ENCODE measurements at places on chromosomes 12 and 14. TPM values are rescaled to one million over a fixed set of nuclear protein-coding genes. Genes with fewer than 3 reads are reported as not detected.

DNA sequence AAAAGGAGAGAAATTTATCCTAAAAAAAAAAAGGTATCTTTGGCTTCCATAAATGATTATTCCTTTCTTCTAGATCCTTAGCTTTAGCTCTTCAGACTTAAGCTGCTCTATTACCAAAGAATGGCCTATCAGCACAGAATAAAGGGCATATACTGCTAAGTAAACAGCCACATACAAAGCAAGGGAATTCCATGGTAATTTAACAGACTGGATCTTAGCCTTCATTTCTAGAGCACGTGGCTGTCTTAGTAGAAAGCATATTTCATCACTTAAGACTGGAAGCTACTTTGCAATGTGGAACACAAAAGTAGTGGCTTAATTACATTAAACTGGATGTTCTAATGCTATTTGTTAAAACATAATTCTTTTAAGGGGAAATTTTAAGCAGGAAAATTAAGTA, 23.1 kb downstream of the TMED10 start:
- H3K36me3 ChIP-seq, result no peaks in the 10 kb centered on the region
- no peaks in the 10 kb centered on the region for H3K27me3 ChIP-seq
- no peak overlapping the region for H3K4me3 ChIP-seq
- no peaks in the 10 kb centered on the region for H3K4me1 ChIP-seq
- DNase-seq, result no peak
- no peak overlapping the region for H3K27ac ChIP-seq

GRCh38 chr14:98187281-98187680, 1084.7 kb downstream of the BCL11B start:
- no peaks in the 10 kb centered on the region for H3K36me3 ChIP-seq
- H3K27ac ChIP-seq, result no peak overlapping the region
- H3K27me3 ChIP-seq, result no peaks in the 10 kb centered on the region
- no peak for DNase-seq

DNA sequence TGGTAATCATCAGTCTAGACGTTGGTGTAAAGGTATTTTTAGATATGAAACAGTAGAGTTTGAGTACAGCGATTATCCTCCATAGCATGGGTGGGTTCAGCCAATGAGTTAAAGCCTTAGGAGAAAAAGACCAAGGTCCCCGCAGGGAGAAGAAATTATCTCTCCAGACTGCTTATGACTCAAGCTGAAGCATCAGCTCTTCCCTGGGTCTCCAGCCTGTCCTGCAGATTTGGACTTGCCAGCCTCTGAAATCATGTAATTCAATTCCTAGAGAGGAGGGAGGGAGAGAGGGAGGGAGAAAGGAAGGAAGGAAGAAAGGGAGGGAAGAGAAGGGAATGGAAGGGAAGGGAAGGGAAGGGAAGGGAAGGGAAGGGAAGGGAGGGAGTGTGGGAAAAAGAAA, 12.0 kb upstream of the DTX1 start:
- no peaks in the 10 kb centered on the region for H3K4me1 ChIP-seq
- no peak overlapping the region for H3K27ac ChIP-seq
- no peaks in the 10 kb centered on the region for H3K27me3 ChIP-seq
- H3K4me3 ChIP-seq, result no peak overlapping the region
- no peak for DNase-seq

GRCh38 chr12:46158501-46158900, 110.3 kb downstream of the SLC38A1 start:
- H3K36me3 ChIP-seq, result no peaks in the 10 kb centered on the region
- H3K4me1 ChIP-seq, result peaks cover 3% of the 10 kb centered on the region

GRCh38 chr12:128009108-128009507, 257.9 kb upstream of the TMEM132C start:
- H3K36me3 ChIP-seq, result no peaks in the 10 kb centered on the region
- H3K4me1 ChIP-seq, result no peaks in the 10 kb centered on the region
- H3K27ac ChIP-seq, result no peak overlapping the region
- DNase-seq, result no peak
- no peak overlapping the region for H3K4me3 ChIP-seq
- no peaks in the 10 kb centered on the region for H3K27me3 ChIP-seq

LRP1-AS gene
- not detected for total RNA-seq

CMTM5 gene
- total RNA-seq, result not detected

CKB gene
- 31.7 TPM for total RNA-seq

SERPINA3 gene
- total RNA-seq, result under 0.01 TPM

PKP2 gene
- total RNA-seq, result 0.28 TPM

All from IMR-90 (cell line).